ENCODE measurements at places on chromosomes 6 and 20.

- DNase-seq, result no peak
These were observed 36.4 kb upstream of the SLC35F1 start for GRCh38 chr6:117870486-117871242.

DNA sequence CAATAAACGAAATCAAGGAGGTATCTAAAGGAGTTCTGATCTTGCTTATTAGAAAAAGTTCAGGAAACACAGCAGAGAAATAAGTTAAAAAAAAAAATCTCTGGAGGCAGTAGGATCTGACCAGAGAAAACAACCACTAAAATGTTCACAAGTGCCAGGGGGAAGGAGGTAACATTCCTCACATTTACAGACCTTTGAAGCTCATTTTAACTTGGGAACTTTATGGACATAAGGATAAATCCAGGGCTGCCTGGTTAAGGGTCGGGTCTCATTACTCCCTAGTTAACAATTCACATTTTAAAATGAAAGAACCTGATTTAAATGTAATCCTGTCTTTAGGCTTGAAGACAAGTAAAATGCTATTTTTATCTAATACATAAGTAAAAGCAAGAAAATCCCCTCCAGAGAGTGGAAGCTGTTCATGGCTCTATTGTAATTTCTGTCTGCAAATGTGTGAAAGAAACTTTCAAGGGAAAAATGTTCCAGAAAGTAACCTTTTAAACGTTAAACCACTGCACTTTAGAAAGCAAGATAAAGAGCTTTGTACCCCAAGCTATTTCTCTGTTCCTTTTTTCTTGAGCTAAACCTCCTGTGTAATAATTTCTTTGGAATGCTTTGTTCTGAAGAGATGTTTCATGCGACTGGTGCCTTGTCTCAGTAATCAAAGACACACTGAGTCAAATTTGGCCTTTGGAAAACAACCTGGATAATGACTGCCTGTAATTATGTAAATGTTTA, 38.2 kb downstream of the MYLIP start:
- DNase-seq, result no peak

- DNase-seq, result no peak
These were observed 410.8 kb upstream of the PLCB4 start for GRCh38 chr20:8658103-8658502.

DNA sequence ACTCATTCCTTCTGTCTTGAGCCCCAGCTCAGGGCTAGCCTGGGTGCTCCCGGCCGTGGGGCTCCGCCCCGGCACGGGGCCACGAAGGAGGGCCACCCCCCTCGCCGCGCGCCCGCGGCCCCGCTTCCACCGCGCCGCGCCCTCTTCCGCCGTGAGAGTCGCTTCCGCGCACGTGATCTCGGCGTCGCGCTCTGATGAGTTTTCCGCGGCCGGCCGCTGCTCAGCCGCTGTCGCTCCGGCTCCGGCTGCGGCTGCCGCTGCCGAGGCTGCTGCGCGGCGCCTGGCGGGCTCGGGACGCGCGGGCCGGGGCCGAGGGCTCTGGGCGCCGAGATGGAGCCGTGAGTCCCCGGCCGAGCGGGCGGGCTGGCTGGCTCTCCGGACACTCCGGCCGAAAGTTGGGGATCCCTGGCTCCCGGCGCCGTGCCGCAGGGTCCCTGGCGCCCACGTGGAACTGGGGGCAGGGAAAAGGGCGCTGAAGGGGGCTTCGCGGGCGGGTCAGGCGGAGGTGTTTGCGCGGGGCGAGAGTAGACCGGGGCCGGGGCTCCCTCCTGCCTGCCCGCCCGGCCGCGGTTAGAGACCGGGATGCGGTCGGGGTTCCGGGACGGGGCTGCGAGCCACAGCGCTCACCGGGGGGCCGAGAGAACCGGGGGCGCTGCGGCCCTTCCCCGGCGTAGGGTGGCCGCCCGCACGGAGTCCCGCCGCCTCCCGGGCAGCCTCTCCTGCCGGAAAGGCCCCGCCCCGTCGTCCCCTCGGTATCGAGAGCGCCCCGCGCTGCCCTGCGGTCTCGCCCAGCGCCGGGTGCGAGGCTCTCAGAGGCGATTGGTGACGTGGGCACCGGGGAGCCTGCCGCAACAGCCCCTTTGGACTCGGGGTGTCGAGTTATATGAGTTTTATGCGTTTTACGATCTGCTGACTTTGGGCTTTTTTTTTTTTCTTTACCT, at the start of gene TMEM181:
TSS of gene TMEM181 (plus strand) at position 197 of the 941 bp plus-strand sequence. CDS start at position 331, 134 bp downstream.
- peak; percentile 68 for DNase-seq

GRCh38 chr6:107114213-107114925, 946 bp downstream of the BEND3 start:
- peak; percentile 33 for DNase-seq

- no peak for DNase-seq
These were observed 63.5 kb downstream of the AKAP12 start for GRCh38 chr6:151303231-151303630.

- no peak for DNase-seq
These were observed 34.1 kb downstream of the TRMT11 start for GRCh38 chr6:126020305-126021050.

GRCh38 chr20:17618673-17619013, 48.8 kb downstream of the DSTN start:
- no peak for DNase-seq

GRCh38 chr6:83019741-83020140, 45.9 kb downstream of the UBE3D start:
- DNase-seq, result no peak

DNA sequence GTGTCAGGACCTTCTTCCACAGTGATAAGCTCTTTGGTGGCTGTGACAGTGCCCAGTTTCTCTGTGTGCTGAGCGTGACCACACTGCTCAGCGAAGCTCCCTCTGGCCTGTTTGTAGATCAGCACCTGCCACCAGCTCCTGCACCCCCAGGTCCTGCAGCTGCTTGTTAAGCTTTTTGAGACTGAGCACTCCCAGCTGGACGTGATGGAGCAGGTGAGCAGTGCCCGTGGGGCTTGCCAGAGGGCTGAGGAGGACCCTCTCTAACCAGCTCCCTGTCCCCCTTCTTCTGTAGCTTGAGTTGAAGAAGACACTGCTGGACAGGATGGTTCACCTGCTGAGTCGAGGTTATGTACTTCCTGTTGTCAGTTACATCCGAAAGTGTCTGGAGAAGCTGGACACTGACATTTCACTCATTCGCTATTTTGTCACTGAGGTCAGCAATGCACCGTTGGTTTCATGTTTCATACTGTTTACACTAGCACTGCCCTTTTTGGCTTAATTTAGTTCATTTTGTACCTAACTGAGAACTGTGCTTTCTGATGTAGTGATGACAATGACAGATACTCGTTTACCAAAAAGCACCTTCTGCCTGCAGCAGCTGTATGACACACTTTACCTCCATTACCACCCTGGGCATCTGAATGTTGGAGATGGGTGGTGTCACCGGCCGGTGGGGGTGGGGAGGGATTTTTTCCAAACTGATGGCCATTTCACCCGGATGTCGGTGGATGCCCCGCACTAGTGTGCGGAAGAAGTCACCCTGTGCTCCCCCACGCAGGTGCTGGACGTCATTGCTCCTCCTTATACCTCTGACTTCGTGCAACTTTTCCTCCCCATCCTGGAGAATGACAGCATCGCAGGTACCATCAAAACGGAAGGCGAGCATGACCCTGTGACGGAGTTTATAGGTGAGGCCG, 12.5 kb downstream of the NELFCD start:
- no peak for DNase-seq

- DNase-seq, result no peak
These were observed 80.1 kb downstream of the ADGRG6 start for GRCh38 chr6:142381845-142382378.

DNA sequence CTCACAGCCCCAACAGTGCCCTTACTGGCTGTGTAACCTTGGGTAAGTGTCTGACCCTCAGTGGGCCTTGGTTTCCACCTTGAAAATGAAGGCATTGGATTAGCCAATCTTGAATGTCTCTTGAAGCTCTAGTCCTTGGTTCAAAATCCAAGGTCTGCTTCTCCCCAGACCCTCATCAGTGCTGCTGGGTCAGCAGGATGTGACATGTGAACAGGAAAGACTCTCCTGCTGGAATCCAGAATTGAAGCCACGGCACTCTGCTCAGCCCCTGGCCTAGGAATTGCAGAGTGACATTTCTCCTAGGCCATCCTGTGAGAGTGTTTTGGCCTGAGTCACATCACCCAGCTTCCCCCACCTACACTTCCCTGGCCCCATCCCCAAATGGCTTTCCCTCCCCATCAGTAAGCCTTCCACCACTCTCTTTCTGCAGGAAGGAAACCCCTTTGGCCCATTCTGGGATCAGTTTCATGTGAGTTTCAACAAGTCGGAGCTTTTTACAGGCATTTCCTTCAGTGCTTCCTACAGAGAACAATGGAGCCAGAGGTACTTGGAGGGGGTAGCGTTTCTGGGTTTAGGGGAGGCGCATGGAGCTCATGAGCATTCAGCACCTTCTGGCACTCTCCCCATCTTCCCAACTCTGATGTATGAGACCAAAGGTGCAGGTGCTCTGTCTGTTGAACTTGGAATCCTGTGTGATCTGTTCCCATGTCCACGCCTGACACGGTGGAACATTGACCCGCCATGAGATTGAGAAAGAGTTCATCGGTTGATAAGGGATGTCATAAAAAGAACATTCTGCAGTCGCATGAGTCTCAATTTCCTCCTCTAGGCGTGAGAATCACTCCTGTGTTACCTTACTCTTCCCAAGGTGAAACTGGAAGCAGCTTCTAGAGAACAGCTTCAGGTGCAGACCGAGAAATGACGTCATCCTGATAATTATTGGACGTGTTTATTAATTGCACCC, 8.8 kb downstream of the POFUT1 start:
- no peak for DNase-seq

DNA sequence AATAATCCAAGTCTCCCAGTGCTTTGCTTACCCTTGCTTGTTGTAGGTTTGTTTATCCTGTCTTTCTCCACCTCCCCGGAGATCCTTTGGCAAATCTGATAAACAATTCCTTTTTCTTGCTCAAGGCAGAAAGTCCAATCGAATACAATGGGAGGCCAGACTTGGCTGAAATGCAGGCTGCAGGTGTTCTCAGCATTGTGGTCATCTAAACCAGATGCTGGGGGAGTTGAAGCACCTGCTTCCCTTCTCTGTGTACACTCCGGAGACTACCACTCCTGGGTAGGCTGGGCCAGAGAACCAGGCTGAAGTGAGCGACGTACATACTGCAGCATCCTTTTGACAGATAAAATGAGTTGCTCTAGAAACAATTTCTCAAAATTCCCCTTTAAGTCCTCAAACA, 82.6 kb upstream of the PREP start:
- no peak for DNase-seq

- no peak for DNase-seq
These were observed 185.3 kb downstream of the PKHD1 start for GRCh38 chr6:51901766-51902764.

All from stimulated activated CD4-positive, alpha-beta T cell treated with anti-CD3 and anti-CD28 coated beads, Interleukin-1b, Interleukin-23, amount 100 ng/mL, for 1 hour (primary cell).